ELR (cell line): ENCODE measurements at places on chromosomes 2 and 18.

DNA sequence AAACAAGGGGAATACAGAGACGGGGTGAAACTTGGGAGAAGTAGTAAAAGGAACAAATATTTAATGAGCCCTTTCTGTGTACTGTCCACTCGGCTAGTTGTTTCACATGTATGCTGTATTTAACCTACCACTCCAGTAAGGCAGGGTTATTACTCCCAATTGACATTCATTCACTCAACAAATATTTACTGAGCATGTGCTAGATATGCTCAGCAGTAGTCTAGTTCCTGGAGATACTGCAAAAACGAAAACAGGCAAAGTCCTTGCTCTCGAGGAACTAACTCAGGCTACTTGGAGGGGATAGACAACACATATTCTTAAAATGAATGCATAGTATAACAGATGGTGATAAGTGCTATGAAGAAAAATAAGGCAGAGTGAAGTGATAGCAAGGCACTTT, 207.3 kb downstream of the SS18 start:
- no peak for DNase-seq

- DNase-seq: peak; percentile 53
Observed at GRCh38 chr2:172817411-172817810, 81.8 kb downstream of the RAPGEF4 start.

GRCh38 chr2:206241736-206242135, 32.7 kb upstream of the ZDBF2 start:
- DNase-seq: no peak

DNA sequence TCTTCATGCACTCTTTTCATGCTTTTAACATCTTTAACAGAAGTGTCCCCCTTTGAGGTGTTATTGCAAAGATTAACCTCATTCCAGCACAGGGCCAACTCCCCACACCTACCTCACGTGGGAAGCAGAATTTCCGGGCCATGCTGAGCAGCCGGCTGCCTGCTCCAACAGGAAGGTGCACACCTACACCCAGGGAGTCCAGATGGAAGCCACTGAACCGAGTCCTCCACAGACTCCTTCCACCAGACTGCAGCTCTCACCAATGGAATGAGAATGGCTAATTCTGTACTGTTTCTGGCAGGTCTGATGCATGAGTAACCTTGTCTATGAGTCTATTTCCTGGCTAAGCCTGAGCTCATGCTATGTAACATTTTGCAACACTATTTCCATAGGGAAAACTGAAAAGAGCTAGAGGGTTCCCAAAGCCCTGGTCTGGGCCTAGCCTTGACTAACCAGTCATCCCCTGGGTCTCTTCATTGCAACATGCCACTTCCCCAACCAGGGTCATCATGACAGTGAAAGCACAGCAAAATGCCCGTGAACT, 11.0 kb downstream of the ERFE start:
- peak; percentile 98 for DNase-seq

GRCh38 chr2:85254540-85255300, 73.1 kb downstream of the TGOLN2 start:
- DNase-seq: no peak

DNA sequence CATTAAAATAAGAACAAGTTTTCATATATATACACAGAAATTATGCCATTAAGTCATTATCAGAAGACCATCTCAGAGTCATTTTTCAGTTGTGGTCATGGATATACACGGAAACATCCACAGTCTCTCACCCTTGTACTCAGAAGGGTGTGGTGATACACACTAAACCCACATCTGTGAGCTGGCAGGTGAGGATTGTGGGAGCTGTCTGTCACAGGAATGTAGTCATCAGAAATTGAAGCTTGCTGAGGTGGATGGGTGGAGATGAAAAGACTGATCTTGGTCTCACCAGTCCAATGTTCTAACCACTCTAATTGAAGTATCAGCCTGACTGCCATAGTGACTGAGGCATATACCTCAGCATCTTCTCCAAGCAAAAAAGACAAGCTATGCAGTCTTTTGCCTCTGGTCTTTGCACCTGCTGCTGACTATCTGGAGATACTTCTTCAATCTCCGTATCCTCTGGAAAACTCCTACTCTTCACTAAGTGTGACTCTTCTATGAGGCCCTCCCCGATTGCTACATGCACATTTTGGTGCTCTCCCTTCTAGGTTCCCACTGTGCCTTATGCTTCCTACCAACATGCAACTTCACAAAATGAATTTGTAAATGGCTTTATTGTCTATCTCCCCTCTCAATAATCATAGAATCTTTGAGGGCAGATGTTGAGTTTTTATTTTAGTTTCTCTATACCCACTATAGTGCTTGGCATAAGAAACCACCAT, 232.8 kb downstream of the DYM start:
- peak; percentile 15 for DNase-seq

- no peak for DNase-seq
Observed at GRCh38 chr18:66508937-66509336, 95.0 kb downstream of the CDH19 start.

- no peak for DNase-seq
Observed at GRCh38 chr2:235749121-235749770, 255.4 kb downstream of the AGAP1 start.

DNA sequence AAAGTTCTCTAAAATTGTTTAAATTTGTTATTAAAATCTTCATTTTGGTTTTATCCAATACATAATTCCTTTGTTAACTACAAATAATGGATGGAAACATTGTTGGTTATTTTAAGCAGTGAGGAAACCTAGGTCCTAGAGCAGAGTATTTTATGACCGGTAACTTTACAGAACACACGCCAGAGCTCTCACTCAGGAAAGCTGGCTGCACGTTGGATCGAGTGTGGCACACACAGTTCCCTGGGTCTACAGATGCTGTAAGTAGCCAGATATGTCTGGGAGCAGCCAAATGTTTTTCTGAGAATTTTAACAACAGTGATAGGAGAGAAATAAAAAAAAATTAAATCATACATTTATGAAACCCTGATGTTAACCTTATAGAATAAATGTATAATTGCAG, 264.4 kb downstream of the ZNF407 start:
- DNase-seq: no peak

DNA sequence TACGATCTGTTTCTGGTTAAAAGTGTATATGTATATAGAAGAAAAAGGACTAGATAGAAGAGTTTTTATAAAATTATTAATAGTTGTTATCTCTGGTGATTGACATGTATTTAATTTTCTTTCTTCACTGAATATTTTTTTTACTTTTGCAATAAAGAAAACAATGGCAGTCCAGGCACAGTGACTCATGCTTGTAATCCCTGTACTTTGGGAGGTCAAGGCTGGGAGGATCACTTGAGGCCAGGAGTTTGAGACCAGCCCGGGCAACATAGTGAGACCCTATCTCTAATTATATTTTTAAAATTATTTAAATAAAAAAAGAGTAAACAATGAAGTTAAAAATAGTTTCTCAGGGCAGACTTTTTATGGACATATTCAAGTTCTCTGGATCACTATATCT, 114.7 kb downstream of the FAM117B start:
- DNase-seq: no peak

- DNase-seq: peak; percentile 68
Observed at GRCh38 chr18:3248658-3249359, 1.2 kb downstream of the MYL12A start.

- peak; percentile 30 for DNase-seq
Observed at GRCh38 chr2:230541934-230542380, 126.0 kb downstream of the SP100 start.
